GM19239 (cell line): ENCODE measurements at places on chromosomes 5 and 9.

- no peak for DNase-seq
These were observed 151.6 kb downstream of the DENND1A start for GRCh38 chr9:123778232-123778902.

DNA sequence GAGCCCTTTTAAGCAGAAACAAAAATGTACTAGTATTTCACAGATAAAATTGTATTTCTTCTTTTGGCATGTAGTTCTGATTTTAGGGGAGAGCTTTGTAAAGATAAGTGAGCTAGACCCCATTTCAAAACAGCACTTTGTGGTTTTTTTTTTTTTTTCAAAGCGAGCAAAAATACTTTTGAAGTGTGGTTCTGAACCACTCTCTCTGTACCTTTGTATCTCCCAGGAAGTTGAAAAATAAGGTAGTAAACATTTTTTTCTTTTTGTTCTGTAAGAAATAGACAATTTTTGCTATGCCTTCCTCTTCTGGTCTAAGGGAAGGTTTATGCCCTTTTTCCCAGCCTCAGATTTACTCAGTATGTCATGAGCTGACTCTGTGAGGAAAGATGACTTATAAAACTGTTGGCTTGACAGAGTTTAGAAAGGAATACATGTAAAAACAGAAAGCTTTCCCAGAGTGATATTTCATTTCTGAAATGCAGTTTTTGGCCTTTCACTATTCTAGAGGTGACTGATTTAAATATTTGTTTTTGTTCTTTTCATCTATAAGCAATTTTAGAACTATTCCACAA lies 12.5 kb downstream of the ERCC6L2 start:
- DNase-seq: no peak

- DNase-seq: no peak
These were observed 154.9 kb upstream of the VLDLR start for GRCh38 chr9:2466703-2467102.

DNA sequence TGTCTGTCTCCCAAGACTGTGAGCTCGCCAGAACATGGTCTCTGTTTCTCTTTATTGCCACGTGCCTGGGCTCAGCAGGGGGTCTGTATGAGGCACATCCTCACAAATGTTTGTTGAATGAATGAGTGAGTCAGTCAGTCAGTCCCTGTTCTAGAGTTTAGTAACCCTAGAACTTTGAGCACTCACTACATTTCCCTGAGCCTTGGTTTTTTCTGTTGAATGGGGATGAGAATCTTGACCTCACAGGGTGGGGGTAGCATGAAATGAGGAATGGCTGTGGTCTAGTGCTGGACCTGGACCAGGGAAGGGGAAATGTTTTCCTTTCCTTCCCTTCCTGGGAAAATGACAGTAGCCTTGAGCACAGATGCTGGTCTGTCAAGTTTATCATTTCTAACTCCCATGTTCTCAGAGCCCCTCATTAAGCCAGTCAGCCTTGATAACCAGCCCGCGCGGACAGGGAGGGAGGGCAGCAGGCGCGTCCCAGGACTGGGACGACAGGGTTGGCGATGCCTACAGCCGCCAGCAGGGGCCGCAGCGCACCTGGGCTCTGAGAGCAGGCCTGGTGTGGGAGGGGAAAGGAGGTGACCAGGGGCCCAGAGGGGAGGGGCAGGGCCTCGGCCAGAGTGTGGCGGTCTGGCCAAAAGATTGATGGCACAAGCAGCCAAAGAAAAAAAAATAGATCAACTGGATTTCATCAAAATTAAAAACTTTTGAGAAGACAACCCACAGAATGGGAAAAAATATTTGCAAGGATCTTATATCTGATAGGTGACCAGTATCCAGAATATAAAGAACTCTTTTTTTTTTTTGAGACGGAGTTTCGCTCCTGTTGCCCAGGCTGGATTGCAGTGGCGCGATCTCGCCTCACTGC lies 24.1 kb upstream of the WNK2 start:
- peak; percentile 91 for DNase-seq

GRCh38 chr5:31786090-31786631 lies 147.2 kb downstream of the PDZD2 start:
- no peak for DNase-seq
